ENCODE measurements at places on chromosomes 7 and 10.
A peak's percentile ranks its signal among the peaks of the same experiment; 100 is the strongest.

DNA sequence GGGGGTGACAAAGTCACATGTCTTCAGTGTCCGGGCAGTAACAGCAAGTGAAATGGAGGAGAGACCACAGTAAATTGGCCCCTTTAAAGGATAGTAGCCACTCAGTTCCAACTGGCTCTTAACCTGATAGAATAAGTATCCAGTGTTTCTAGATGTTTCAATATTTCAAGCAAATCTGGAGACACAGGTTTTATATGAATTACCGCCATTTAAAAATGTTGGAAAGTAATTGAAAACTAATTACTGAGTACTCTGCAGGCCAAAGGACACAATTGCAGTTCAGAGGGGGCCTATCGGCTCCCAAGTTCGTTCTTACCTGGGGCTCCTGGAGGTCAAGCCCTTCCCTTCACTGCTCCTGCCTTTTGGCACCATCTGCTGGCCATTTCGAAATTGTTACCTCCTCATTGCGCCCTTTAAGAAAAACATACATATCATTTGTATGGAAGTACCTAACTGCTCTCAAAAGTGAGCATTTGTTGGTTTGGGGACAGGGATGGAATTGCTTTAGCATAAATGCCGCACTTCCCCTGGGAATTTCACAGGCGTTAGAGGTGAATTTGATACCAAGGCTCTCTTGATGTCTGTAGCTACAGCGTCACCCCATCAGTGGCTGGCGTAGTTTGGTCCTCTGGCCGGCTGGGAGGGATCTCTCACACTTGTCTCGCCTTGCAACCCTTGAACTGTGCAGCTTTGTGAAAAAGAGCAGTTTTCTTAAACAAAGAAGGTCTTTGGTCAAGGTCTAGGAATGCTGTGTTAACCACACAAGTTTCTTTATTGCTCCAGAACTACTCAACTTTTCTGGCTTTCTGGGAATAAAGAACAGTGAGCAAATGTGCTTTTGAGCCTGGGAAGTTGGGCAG, 220.0 kb downstream of the ARHGAP21 start:
- DNase-seq = peak; percentile 6

DNA sequence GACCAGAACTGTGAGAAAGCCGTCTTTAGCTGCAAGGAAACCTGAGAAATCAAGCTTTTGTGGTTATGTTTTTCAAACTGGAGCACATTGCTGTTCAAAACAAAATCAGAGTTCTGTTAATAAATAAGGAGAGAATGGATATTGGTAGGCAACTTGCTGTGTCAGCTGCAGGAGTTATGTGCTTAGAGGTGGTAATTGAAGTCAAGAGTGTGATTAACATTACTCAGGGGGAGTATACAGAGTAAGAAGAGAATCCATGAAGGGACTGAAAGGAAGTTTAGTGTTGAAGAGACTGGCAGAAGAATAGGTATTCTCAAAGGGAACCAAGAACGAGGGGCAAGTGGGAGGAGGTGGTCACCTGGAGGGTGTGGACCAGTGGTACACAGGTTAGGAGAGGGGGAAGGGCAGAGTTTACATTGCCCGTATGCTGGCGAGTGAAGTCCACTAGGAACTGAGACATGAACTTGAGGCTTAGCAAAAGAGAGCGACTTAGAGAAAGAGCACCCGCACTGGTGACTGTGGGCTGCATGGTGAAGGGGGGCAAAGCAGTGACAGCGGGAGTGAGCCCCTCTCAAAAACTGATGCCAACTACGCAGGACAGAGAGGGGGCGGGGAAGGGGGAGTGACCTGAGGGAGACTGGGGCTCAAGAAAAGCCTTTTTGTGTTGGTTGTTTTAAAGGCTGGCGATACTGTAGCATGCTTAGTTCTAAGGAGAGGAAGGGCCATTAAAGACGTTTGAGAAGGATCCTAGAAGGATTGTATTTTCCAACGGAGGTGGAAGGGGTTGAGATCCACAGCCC, 80.0 kb downstream of the SDK1 start:
- DNase-seq = no peak

- no peak for DNase-seq
These were observed 72.4 kb upstream of the ANLN start for GRCh38 chr7:36317276-36317675.

GRCh38 chr10:83012866-83013265, 1126.4 kb upstream of the GHITM start:
- DNase-seq = no peak

GRCh38 chr7:73974101-73974947, 53.6 kb upstream of the ELN start:
- DNase-seq = no peak
